ENCODE measurements at places on chromosomes 1 and 21. TPM values are rescaled to one million over a fixed set of nuclear protein-coding genes. Genes with fewer than 3 reads are reported as not detected.

The ACTA1 gene
- not detected for total RNA-seq

The LRRC42 gene
- total RNA-seq = 20.0 TPM

DNA sequence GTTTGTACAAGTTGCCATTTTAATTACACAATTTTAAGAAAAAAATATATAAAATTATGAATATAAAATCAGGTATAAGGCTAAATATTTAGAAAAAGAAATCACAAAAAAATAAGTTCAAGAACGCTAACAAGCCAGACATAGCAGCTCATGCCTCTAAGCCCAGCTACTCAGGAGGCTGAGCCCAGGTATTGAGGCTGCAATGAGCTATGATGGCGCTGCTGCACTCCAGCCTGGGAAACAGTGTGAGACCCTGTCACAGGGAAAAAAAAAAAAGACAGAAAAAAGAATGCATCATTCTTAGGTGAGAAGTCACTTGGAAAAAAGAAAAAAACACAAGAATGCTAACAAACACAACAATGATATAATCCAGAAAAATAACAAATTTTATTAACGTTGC is 112.3 kb upstream of the PRDX6 start:
- H3K36me3 ChIP-seq = no peaks in the 10 kb centered on the region
- H3K27ac ChIP-seq = no peak overlapping the region
- no peak for DNase-seq
- no peaks in the 10 kb centered on the region for H3K4me1 ChIP-seq
- no peaks in the 10 kb centered on the region for H3K27me3 ChIP-seq

DNA sequence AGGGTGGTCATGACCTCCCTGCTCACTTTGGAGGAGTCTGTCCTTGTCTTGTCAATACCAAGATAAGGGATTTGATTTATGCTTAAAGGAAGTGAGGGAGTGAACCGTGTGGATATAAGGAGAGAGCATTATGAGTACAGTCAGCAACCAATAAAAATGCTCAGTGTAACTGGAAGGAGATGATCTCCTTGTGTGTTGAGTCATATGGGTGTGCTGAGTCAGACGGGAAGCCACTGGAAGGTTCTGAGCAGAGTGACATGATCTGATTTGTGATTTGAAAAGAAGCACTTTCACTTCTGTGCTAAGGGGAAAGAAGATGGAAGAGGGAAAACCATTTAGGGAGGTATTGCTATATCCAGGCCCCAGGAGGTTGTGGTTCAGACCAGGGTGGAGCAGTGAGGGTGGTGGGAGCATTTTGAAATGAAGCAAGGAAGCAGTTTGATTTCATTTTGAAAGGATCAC is 2.5 kb upstream of the BCL10 start:
- no peaks in the 10 kb centered on the region for H3K27me3 ChIP-seq
- no peak overlapping the region for H3K4me3 ChIP-seq
- DNase-seq = no peak
